ENCODE measurements at places on chromosomes 6 and 20.

- no peak for DNase-seq
Observed at GRCh38 chr6:127053032-127053874, 65.2 kb upstream of the RSPO3 start.

DNA sequence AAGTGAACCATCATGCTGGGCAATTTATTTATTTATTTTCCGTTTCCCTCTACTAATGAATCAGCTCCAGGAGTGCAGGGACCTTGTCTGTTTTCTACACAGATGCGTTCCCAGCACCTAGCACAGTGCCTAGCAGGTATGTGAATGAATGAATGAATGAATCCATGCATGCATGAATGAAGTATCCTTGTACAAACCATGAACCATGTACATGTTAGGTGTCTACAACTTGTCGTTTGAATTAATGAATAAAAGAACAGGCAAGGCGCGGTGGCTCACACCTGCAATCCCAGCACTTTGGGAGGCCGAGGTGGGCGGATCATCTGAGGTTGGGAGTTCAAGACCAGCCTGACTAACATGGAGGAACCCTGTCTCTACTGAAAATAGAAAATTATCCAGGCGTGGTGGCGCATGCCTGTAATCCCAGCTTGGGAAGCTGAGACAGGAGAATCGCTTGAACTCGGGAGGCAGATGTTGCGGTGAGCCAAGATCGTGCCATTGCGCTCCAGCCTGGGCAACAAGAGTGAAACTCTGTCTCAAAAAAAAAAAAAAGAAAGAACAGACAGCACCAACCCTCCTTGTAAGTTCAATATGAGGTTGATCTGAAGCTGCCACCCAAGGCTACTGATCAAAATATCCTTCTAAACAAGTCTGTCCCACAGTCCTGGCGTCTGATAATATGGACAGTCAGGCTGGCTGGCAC lies 27.3 kb upstream of the SLC9A8 start:
- DNase-seq, result no peak

DNA sequence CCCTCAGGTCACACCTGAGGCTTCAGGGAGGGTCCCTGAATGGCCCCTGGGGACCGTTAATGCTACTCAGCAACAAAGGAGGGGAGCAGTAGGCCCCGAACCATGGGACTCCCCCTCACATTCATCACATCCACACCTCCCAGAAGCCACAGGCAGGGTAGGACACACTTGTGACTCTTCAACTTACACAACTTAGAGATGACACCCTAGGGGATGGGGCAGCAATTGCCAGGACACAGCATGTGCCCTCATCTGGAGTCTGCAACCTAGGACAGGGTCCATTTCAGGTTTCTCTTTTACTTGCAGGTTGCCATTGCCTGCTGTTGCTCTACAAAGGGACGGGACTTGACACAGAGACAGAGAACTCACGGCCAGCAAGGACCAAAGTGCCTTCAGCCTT lies 770 bp downstream of the ULBP3 start:
- no peak for DNase-seq

GRCh38 chr6:46921059-46921458 lies 679 bp downstream of the ADGRF5 start:
- no peak for DNase-seq

- no peak for DNase-seq
Observed at GRCh38 chr20:50450493-50450826, 59.7 kb upstream of the PTPN1 start.

GRCh38 chr6:11362564-11362963 lies 130.1 kb upstream of the NEDD9 start:
- no peak for DNase-seq

DNA sequence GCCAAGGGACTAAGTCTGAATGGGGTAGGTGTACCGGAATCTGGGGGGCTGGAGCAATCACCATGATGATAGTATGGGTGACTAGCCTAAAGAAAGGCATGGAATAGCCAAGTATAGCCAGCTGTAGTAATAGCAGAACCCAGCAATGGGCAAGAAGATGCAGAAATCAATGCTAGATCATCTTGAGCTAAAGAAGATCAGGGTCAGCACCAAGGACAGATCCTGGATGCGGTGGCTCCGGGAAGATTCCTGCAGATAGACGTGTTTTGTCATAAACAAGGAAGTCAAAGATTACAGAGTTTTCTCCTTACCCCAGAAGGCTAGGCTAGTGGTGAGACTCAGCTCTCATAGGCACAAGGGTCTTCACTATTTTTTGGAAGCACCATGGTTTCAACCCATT lies 561.6 kb upstream of the CHD6 start:
- no peak for DNase-seq

DNA sequence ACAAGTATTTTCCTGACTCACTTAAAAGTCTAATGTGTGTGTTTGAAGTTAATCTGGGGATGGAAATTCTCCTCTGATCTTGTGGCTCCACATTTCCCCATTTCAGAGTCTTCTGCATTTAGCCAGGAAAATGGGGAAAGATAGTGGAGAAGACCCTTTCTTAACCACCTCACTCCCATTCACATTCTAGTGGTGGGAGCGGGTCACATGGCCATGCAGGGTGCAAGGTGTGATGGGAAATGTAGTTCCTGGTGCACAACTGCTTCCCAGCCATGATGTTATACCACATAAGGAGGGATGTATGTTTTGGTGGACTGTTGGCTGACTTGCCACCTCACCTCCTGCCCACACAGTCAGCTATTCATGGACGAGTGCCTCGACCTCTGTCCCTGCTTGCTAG lies 61.8 kb downstream of the BANF2 start:
- no peak for DNase-seq

DNA sequence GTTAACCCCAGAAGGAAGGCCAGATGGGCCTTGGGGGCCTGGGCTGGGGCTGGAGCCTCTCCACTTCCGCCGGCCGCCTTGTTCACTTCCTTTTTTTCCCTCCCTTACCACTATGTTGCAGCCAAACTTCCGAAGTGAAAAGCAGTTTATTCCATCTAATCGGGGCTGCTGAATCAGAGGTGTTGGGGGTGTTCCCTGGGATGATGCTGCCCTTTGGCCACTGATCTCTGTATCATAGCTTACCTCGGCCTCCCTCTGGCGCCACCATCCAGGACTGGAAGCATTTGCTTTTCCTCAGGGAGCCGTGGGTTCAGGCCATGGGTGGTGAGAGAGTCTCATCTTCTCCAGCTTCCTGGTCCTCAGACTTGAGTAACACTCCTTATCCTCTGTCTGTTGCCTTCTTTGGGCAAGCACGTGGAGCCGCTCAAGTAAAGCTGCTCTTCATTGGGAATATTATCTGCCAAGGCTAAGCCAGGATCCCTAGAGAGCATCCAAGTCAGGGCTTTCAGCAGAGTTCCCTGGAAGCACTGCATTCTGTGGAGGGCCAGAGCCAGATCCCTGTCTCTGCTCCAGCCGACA lies 39.6 kb downstream of the SLX4IP start:
- DNase-seq, result no peak

- DNase-seq, result no peak
Observed at GRCh38 chr6:56169366-56169765, 78.0 kb downstream of the COL21A1 start.

GRCh38 chr20:62825333-62825985 lies 8.6 kb downstream of the COL9A3 start:
- DNase-seq, result no peak

GRCh38 chr6:168221000-168221399 lies 98.6 kb downstream of the DACT2 start:
- no peak for DNase-seq

DNA sequence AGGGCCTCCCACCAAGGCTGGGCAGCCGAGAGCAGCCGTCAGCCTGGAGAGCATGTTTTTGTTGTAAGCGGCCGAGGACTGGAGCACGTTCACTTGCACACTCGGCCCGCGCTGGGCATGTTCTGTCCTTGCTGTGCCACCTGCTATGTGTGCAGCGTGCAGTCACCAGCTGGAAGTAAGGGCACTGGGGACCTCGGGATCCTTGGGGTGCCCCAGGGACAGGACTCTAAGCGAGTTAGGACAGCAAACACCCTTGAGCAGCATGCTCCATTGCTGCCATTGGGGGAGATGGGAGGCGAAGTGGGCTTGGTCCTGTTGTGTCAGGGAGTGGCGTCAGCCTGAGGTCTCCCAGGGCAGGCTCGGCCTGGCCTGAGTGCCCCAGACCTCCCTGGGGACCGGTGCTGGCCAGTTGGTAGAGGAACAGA lies 18.6 kb downstream of the DYNLT1 start:
- no peak for DNase-seq

DNA sequence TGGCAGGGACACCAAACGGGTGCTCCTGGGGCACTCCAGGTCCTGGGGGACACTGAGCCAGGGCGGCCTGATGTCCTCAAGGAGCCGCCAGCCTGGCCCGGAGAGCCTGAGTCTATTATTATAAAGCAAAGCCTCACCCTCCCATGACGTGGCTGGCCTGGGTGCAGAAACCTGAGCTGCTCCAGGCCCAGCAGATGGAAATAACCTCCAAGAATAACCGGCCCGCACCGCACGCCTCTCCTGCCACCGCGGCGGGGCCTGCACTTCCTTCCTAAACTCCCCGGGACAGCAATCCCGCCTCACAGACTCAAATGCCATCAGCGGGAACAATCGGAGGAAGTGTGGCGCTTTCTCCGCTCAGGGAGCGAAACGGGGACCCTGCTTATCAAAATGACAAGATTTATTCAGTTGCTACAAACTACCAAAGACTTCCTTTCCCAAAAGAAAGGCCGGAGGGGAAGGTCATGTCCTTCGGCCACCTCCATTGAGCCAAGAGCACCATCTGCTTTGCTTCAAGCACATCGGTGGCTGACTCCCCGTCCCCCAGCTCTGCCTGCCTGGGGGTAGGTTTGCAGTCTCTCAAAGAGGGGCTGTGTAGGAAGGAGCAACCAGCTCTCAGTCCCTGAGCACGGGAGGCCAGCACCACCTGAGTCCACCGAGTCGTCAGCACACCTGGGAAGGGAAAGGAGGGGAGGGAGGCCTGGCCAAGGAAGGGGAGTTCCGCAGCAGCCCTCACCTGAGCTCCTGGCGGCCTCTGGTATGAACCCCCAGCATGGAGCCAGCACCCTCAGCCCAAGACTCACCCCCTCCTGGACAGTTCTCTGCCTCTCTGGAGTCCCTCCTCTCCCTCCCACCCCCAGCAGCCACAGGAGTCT lies 78.6 kb upstream of the QKI start:
- DNase-seq, result no peak

DNA sequence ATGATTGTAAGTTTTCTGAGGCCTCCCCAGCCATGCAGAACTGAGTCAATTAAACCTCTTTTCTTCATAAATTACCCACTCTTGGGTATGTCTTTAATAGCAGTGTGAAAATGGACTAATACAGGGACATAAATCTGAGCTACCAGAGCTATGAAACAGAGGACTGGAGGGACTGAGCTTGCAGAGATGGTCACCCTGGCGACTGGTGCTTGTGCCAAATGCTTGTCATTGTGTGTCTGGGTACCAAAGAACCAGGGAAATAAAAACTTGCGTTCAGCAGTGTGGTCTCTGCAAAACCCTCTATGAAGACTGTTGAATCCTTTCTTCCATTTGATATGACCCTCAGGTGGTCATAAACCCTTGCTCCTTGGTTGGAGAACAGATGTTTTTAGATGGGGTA lies 105.1 kb upstream of the PRL start:
- no peak for DNase-seq

GRCh38 chr20:24738981-24739633 lies 210.0 kb upstream of the CST7 start:
- no peak for DNase-seq

DNA sequence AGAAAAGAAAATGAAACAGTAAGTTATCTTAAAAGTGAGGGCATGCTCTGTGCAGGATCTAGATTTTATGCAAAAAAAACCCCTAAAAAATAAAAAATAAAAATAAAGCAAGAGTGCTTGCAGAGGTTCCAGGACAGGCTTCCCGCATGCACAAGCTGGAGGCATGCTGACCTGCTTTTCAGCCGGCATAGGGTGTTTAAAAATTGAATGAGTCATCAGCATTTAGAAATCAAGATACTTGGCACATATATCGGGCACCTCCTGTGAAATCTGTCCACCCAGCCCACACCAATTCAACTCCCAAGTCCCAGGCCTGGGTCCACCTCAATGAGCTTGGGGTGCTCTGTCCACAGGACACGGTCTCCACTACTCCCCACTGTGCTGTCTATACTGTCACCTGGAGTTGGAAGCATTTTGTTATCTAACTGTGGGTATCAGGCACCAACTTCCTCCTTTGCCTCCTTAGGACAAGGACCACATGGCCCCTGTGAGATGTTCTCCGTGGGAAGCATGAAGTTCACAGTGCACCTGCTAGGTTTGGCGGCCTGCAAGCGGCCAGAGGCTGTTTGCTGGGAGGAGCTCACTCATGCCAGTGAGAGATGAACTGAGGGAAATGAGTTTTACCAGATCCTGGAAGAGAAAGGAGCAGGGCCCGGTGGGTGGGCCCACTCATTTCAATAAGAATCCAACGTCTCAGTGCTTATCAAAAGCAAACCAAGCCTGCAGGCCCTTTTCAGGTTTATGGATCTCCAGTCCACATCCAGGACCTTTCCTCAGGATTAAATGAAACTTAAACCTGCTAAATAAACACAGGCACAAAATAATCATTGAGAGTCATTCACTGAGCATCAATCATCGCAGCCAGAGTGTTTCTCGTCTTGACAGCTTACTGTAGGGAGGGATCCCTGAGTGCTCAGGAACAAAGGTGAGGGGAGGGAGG lies 121.1 kb downstream of the FOXA2 start:
- no peak for DNase-seq

GRCh38 chr6:11878735-11879134 lies 100.1 kb upstream of the ADTRP start:
- no peak for DNase-seq

DNA sequence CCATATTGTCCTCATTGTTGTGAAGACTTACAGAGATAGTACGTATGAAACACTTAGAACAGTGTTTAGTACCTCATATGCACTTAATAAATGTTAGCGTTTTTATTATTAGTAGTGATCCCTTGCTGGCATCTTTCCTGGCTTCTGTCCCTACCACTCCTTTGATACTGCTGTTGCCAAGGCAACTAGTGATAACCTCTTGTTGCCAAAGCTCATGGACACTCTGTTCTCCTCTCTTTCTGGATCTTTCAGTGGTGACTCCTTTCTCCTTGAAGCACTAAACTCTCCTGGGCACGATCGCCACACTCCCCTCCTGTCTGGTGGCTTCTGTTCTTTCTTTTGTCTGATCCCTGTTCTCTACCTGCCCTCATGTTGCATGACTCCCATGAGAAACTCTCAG lies 83.5 kb downstream of the FOXO3 start:
- DNase-seq, result no peak

- no peak for DNase-seq
Observed at GRCh38 chr6:134111062-134111677, 58.7 kb upstream of the SLC2A12 start.

GRCh38 chr6:45156075-45156474 lies 172.1 kb upstream of the RUNX2 start:
- no peak for DNase-seq

- no peak for DNase-seq
Observed at GRCh38 chr20:45611054-45611453, 18.5 kb upstream of the WFDC10A start.

Measured in stimulated activated CD8-positive, alpha-beta memory T cell treated with anti-CD3 and anti-CD28 coated beads, Interleukin-4, amount 100 ng/mL, for 1 hour (primary cell).